Hepatocyte (in vitro differentiated cells): ENCODE measurements at places on chromosomes 3 and 15.
A peak's percentile ranks its signal among the peaks of the same experiment; 100 is the strongest.

- peak; percentile 74 for DNase-seq
Observed at GRCh38 chr3:126983653-126984390, 907 bp downstream of the PLXNA1 start.

GRCh38 chr15:39874890-39875549 lies 45.0 kb downstream of the GPR176 start:
- peak; percentile 38 for DNase-seq

DNA sequence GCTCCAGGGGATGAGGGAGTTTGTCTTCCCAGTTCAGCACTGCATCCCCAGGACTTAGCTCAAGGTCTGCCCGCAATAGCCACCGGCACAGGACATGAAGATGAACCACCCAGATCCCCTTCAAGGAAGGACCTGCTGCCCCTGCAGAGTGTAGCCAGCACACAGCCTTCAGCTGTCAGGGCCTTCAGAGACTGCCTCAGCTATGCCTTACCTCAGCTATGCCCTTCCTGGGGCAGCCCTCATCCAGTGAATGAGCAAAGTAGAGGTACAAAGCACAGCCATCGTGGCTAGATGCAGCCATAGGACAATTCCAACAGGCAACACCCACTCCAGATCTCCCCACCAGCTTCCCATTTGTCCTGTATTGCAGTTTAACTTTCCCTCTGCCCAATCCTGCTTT lies 291.2 kb upstream of the STT3B start:
- no peak for DNase-seq

- peak; percentile 44 for DNase-seq
Observed at GRCh38 chr3:72347819-72348319, 500.4 kb downstream of the SHQ1 start.

GRCh38 chr3:151003029-151003767 lies 30.7 kb upstream of the CLRN1 start:
- peak; percentile 45 for DNase-seq

DNA sequence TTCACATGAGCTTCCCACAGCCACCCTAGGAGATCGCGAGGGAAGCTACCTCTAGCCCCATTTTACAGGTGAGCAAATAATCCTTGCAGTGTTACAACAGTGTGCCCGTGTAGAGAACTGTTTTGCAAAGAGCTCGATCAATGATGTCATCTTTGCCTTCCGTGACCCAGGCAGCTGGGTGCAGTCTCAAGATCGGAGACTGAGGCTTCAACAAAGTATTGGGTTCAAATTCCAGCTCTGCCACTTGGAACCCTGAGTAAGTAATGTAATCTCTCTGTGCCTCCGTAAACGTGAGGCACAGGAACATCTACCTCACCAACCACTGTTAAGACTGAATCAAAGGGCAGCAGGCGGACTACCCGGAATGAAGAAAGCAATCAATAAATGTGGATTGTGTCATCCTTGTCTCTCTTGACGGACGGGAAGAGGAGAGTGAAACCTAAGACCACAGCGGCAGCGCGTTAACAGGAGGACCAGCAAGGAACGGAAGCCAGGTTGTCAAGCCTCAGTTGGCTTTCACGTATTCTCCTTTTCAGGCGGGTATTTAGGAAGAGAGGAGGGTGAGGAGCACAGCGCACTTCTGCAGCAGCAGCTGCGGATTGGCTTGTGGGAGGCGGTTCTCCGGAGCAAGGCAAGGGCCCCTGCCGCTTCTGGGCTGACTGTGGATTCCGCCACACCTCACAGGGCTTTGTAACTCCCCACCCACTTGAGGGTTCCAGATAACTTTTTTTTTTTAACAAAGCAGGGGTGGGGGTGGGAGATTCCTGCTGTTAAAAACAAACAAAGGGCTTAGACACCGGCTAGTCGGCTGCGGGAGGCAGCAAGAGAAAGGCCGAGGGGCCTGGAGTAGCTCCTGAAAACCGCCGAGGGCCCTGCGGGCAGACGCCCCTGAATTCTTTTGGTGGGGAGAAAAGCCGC lies 1.5 kb upstream of the SMAD3 start:
- DNase-seq: peak; percentile 81

GRCh38 chr3:122094125-122094524 lies 39.0 kb downstream of the CD86 start:
- no peak for DNase-seq

DNA sequence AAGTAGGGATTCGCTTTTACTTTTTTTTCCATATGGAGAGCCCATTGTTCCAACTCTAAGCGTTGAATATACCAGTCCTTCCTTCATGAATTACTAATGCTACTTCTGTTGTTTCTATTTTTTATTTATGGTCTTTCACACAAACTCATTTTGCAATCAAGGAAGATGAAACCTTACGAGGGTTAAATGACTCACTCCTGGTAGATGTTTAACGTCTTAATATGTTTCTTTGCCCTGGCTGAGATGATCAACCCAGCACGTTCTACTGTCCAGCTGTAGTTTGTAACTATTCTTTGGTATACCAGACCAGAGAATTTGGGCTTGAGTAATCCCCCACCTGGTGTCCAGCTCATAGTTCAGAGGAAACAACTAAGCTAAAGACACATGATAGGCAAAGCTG lies 23.1 kb downstream of the CDCP1 start:
- peak; percentile 54 for DNase-seq

- no peak for DNase-seq
Observed at GRCh38 chr3:128078322-128078721, 26.1 kb downstream of the SEC61A1 start.

- DNase-seq: no peak
Observed at GRCh38 chr15:47872208-47872607, 154.9 kb downstream of the SEMA6D start.

DNA sequence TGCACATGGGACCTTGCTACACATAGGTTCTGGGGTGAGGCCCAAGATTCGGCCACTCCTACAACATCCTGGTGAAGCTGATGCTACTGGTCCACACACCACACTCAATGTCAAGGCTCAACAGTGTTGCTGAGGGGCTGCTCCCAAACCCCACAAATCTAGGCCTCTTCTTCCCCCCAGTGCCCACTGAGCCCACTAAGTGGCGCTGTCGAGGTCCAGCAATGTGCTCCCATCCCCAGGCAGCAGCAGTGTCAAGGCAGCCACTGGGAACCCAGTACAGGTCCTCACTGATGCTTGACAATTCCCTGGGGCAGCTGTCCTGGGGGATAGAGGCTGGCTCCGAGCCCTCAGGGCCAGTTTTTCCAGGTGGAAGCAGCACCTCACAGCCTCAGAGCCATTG lies 21.5 kb downstream of the SCN5A start:
- no peak for DNase-seq

DNA sequence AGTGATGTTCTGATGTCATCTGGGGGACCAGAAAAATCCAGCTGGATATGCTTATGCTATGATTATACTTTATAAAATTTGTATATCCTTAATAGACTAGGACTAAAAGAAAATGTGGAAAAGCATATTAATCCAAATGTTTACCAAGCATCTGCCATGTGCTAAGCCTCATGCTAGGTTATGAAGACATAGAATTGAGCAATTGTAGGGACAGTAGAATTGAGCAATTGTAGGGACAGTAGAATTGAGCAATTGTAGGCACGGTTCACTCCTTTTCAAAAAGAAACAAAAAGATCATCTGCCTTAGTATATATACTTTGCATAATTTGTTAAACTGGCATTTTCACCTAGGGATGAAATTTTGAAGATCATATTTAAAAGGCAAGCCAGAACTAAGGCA lies 18.3 kb downstream of the ABHD5 start:
- no peak for DNase-seq

- no peak for DNase-seq
Observed at GRCh38 chr3:186532598-186533072, 11.5 kb downstream of the CRYGS start.

DNA sequence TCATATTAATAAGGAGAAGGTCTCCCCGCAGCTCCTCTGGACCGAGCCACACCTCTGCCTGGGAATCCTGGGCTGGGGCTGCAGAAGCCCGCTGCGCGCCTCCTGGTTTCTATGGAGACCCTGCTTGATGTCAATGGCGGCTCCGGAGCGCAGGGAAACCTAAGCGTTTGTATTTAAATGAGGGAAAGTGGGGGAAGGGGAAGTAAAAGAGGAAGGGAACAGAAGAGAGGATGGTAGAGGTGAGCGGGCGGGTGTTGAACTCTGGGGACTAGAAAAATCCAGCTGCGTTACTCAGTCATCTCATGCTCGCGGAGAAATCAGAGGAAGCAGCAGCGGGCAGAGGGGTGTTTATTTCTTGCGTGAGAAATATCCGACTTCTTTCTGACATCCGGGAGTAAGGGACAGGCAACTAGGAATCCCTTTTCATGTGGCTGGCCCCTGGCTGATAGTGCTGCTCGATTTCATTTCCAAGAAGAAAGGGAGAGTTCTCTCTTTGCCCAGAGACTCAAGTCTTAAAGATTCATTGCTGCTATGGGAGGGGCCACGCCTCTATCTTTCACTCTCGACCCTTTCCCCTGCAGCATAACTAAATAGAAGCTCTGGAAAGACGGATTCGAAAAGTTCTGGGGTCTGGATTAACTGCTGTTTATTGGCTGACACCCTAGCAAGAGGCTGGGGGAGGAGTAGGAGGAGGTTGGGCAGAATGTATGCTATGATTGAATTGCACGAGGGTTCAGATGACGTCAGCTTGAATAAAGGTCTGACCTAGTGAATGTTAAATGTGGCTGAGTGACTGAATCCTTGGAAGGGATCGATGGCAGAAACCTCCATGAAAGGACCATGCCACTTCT lies 110.5 kb upstream of the GAP43 start:
- peak; percentile 55 for DNase-seq

- DNase-seq: peak; percentile 13
Observed at GRCh38 chr15:77144492-77145070, 73.7 kb upstream of the TSPAN3 start.

DNA sequence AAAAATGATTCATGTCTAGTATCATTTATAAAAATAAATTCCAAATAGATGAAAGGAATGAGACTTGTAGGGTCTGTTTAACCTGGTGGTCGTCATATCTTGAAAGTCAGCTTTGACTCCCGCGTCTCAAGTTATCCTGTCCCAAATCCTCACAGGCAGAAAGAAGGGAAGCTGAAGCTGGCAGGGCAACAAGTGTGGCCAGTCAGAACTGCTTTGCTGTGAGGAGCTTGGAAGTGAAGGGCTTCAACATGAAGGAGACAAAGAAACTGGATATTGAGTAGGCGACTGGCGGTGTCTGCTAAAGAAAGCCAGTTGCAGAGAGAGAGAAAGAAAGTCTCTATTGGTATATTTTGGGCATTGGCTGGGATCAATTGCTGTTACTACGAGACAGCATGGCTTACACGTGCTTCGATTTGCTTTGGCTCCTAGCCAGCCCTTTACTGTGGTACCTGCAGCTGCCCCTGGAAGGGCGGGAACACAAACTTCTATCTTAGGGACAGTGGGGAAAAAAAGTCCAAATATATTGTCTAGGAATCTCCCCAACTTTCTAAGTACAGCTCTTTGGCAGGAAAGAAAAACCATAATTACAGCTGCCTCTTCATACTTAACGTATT lies 107.2 kb downstream of the CHST2 start:
- no peak for DNase-seq
